Fibroblast of lung (primary cell): ENCODE measurements at places on chromosomes 11 and 22. TPM values are rescaled to one million over a fixed set of nuclear protein-coding genes. Genes with fewer than 3 reads are reported as not detected.

DNA sequence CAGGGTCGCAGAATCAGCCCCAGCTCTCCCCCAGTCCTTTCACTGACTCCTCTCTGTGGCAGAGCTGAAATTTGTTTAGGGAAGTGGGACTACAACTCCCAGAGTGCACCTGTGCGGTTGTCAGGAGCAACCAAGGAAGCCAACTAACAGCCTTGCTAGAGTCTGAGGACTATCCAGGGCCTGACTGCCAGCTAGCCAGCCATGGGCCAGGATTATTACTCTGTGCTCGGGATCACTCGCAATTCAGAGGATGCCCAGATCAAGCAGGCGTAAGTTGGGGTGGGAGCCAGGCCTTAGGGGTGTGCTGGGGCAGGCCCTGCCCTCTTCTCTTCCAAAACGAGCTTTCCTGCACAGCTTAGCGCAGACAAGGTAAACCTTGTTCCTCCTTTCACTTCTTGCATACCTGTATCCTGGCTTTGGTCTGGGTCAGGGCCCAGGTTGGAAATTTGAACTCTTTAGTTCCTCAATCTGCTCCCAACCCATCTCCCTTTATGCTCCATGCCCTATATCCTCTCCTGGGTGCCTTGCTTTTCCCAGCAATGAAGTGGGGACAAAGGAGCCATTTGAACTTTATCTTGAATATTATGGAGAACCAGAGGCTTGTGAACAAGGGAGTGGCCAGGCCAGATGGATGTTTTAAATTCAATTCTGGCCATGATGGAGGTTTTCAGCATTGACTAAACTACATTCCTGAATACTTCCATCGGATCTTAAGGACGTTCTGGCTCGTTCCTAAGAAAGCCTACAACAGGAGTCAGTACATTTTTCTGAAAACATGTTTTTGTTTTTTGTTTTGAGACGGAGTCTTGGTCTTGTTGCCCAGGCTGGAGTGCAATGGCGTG, at the start of gene DNAJB13:
Gene DNAJB13 (plus strand): TSS at position 158 of the 842 bp plus-strand sequence. CDS start 44 bp downstream, at position 202.
- no peaks in the 10 kb centered on the region for H3K27me3 ChIP-seq
- DNase-seq: peak; percentile 49
- no peaks in the 10 kb centered on the region for H3K4me1 ChIP-seq
- no peaks in the 10 kb centered on the region for H3K36me3 ChIP-seq
- no peak within 1 kb of the TSS for H3K4me3 ChIP-seq

Gene SERHL2
- 1.6 and 5.5 TPM in 2 replicates for polyA plus RNA-seq

Gene HBD
- 17.1 and 53.4 TPM in 2 replicates for polyA plus RNA-seq

Gene CRACR2B
- 0.11 and 0.82 TPM in 2 replicates for polyA plus RNA-seq
